LHCN-M2 (cell line): ENCODE measurements at places on chromosomes 2 and 18. TPM values are rescaled to one million over a fixed set of nuclear protein-coding genes. Genes with fewer than 3 reads are reported as not detected.

- no peak for DNase-seq
Measured at GRCh38 chr2:2015646-2016045, 271.3 kb upstream of the PXDN start.

- DNase-seq, result no peak
Measured at GRCh38 chr18:8450898-8451665, 158.2 kb upstream of the RAB12 start.

DNA sequence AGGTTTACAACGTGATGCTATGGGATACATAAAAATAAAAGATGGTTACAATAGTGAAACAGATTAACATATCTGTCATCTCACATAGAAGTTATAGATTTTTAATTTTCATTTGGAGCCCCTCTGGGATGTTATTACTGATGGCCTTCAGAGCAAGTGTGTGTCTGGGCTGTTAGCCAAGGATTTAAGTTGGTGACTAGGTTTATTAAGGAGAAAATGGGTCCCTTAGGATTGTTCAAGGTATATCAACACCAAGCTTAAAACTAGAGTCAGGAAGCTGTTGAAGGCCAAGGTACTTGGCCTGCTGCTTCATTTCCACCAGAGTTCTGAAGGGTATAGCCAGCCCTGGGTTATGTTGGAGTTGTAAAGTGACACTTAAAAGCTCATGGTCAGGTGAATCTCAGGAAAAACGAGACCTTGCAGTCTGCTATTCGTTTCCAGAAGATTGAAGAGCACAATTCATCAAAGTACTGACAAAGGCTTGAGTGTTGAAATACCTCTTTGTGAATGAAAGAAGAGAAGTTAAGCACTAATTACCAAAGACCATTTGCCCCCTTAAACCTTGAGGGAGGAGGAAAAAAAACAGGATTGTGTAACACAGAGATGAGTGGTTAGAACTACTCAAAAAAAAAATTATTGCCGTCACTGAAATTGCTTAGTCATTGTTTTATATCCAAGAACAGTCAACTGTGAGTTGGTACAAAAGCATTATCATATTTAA, 48.4 kb downstream of the MAP2 start:
- peak; percentile 61 for DNase-seq

The TUBA4B gene
- total RNA-seq, result not detected in 2 replicates

The GATA6 gene
- total RNA-seq, result 0.06 TPM in 1 of 2 replicates, not detected in the other

The FNDC4 gene
- 25.9 and 29.0 TPM in 2 replicates for total RNA-seq
